ENCODE measurements at places on chromosomes 6 and 20. TPM values are rescaled to one million over a fixed set of nuclear protein-coding genes. Genes with fewer than 3 reads are reported as not detected.

Gene PROKR2
- not detected for total RNA-seq

Gene CST4
- not detected for total RNA-seq

Gene CAGE1
- not detected for total RNA-seq

Gene TFAP2B
- total RNA-seq: not detected

Gene CHRNA4
- 0.05 TPM for total RNA-seq

Gene JPH2
- total RNA-seq: 0.25 TPM

Gene RIN2
- 38.9 TPM for total RNA-seq

Gene SLC17A1
- not detected for total RNA-seq

Gene BMP6
- 8.8 TPM for total RNA-seq

Gene TMEM239
- not detected for total RNA-seq

Gene ARHGAP40
- not detected for total RNA-seq

Gene SRMS
- total RNA-seq: not detected

Gene HLA-DOA
- not detected for total RNA-seq

Gene COL20A1
- total RNA-seq: not detected

Gene KCNK15
- 2.5 TPM for total RNA-seq

Gene DNAH8
- total RNA-seq: not detected

Gene HS3ST5
- not detected for total RNA-seq

Gene PRKN
- 8.4 TPM for total RNA-seq

Gene TRAM2
- total RNA-seq: 125 TPM

Gene SCGN
- total RNA-seq: 1.1 TPM

Gene OR14J1
- total RNA-seq: not detected

Gene UNC93A
- total RNA-seq: not detected

Gene TMEM14A
- total RNA-seq: 29.8 TPM

Gene EPHA7
- total RNA-seq: 0.05 TPM

Gene BCAS4
- total RNA-seq: 1.9 TPM

Gene PLN
- total RNA-seq: not detected

All from cardiac ventricle fibroblast (primary cell).